ENCODE measurements at places on chromosomes 2 and 18. TPM values are rescaled to one million over a fixed set of nuclear protein-coding genes. Genes with fewer than 3 reads are reported as not detected.

HADHA gene
- total RNA-seq, result 144 TPM

CD8A gene
- not detected for total RNA-seq

RHOB gene
- total RNA-seq, result 100 TPM

BUB1 gene
- total RNA-seq, result 31.2 TPM

All from airway epithelial cell (primary cell).